Activated CD4-positive, alpha-beta T cell treated with anti-CD3 and anti-CD28 coated beads, Interleukin-2, amount 50 U/mL, for 1 hour (primary cell): ENCODE measurements at places on chromosomes 7 and 10.

DNA sequence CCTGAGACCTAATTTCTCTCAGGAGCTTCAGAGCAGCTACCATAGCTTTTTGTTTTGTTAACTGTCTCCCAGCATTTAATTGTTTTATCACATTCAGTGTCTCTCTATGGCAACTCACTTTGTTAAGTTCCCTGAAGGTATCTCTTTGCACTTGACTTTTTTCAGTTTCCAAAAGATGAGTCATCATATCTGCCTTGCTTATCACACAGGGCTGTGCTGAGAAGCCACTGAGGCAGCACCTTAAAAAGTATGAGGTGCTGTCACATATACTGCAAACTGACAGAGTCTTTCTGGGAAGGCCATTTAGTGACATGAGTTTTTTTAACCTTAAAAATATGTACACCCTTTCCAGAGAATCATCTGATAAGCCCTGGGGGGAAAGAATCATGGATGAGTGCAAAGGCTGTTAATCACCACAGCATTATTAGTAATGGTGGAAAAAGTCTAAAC is 56.8 kb downstream of the PPP1R3C start:
- DNase-seq: no peak

- no peak for DNase-seq
Observed at GRCh38 chr7:111103678-111104274, 12.8 kb downstream of the LRRN3 start.

- no peak for DNase-seq
Observed at GRCh38 chr7:30070052-30070451, 41.8 kb downstream of the PLEKHA8 start.

DNA sequence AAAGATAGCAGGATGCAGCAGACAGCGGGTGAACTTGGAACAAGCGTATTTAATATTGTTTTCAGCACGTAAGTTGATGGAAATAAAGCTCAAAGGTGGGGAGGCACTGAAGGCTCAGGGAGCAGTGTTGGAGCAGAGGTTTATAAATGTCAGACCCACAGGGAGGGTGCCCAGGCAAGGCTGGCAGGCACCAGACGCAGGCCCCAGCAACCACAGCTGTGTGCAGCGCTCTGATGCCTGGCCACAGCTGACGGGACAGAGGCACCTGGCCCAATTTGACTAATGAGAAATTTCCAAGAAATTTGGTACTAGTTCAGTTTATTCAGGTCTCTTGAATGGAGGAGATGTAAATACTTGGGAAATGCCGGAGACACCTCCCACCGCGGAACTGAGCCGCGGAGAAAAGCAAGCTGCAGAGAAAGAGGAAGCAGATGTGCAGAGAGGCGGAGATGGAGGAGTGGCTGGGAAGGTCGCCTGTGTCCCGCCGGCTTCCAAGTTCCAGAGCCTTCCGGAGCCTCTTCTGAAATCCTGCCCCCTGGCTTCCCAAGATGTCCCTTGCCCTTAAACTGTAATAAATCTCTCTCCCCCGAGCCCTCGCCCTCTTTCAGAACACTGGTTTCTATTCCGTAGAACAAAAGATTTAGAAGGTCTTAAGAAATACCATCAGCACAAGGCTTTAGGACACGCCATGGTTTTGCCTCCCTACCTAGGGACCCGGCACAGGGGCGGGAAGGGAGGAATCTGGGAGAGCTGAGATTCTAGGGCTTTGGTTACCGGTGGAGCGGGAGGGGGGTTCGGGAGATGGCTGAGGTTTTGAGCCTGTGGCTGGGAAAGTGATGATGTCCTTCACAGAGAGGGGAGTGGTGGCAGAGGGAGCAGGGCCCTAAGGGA is 38.4 kb upstream of the PLXNA4 start:
- DNase-seq: no peak

- no peak for DNase-seq
Observed at GRCh38 chr10:97019213-97019844, 166.4 kb downstream of the SLIT1 start.

DNA sequence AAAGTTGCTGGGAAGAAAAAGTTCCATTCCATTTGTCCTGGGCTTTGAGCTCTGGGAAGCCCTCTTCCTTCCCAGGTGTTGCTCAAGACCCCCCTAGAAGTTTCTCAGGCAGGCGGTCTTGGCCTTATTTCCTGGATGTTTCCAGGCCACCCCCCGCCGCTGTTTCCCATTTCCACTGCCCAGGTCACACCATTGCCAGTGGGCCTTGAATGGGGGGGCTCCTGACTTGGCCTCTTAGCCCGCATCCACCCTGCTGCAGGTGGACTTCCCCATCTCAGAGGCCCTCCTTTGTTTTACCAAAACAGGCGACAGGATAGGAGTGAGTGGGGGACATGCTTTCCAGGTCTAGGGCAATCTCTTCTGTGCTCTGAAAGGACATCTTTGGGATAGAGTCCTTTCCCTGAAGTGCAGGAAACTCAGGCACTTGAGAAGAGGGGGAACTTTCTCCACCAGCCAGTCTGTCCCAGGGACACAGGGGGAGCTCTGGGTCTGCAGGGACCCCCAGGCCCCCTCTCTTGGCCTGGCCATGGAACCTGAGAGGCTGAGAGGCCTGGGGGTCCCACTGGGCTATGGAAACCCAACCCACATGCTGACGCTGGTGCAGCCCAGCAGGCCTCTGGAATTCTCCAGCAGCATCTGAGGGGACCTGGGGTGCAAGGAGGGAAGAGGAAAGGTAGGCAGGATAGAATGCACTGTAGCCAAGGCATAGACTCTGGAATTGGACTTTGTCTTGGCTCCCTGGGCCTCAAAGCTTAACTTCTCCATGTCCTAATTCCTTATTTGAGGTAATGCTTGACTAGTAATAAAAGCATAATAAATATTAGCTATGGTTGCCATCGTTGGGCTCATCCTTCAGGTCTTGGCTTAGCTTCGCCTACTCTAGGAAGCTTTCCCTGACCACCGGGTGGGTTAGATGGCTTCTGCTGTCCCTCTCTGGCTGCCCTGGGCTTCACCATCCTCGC is 17.6 kb downstream of the NEURL1 start:
- no peak for DNase-seq

GRCh38 chr7:99468336-99468918 is 2.5 kb upstream of the ATP5MF start:
- no peak for DNase-seq

DNA sequence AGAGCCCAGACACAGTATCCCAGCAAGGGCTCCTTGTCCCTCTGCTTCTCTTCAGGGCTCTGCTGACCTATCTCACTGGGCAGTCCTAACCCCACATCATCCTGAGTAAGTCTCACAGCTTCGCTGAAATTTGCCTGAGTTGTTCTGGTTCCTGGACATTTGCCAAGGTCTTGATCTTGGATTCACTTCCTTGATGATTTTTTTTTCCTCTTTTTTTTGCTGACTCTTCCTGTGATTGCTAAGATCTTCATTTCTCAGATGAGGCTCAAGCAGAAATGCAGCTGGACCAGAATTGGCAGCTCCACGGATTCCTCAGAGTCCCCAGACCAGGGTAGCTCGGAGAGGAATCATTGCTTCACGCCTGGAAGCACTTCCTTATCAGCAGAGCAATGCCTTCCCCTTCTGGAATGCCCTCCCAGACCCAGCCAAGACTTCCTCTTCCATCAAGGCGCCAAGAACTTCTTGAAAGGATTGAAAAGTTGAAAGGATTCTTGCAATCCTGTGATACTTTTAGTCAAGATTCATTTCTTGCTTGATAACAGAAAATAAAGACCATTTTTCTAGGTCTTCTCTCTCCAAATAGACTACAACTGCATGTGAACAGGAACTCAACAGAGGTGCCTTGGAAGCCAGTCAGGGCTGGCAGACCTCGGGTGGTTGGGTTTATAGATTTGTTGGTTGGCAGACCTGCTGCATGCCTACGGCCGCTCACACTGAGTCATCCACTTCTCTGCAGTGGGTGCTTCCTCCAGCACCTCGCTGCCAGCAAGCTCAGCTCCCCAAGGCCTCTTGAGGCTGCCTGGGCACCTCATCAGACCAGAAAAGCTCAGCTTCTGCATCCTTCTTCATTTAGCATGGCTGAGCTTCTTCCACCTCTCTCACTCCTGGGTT is 8.8 kb upstream of the AFAP1L2 start:
- no peak for DNase-seq

DNA sequence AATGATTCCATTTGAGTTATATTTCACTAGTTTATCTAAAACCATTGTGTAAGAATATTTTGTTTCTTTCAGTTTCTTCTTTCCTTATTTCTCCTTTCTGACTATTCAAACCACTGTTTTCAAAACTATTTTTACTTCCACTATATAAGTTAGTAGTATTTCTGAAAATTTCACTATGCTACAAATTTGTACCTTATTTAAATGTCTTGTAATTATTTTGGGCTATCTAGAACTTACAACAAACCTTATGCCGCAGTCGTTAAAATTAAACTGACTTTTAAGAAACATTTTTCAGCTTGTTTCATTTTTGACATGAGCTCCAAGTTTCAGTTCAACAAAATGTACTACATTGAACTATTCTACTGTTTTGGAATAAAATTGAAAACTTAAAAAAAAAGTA is 1.8 kb downstream of the TFEC start:
- DNase-seq: no peak

DNA sequence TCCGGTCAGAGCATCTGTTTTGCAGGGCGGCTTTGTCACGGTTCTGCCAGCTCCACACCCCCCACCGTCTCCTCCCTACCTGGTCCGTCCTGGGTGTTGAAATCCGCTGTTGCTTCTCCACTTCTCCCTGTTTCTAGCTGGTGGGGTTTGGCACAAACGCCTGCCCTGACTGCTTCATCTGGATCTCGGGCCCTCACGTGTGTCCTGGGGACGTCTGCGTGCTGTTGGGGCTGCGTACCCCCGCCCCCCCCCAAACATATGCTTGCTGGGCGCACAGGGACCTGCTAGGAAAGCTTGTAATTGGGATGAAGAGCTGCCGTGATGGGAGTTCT is 11.3 kb downstream of the AMZ1 start:
- no peak for DNase-seq

- DNase-seq: no peak
Observed at GRCh38 chr7:28208506-28208905, 27.9 kb upstream of the JAZF1 start.

DNA sequence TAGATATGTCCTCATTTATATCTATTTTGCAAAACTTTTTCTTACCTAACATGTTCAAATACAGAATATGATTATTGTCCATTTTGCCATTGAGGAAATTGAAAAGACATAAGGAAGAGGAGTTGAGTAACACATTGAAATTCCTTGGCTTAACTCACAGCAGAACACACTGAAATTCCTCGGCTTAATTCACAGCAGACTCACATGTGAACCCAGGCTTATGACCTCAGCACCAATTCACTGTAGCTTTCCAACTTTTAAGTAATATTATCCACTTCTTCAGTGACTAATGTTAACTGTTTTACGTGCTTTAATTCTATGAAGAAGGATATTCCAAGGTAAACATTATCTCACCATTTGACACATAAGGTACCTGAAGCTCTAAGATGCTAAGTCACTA is 597.5 kb upstream of the PFKP start:
- no peak for DNase-seq

DNA sequence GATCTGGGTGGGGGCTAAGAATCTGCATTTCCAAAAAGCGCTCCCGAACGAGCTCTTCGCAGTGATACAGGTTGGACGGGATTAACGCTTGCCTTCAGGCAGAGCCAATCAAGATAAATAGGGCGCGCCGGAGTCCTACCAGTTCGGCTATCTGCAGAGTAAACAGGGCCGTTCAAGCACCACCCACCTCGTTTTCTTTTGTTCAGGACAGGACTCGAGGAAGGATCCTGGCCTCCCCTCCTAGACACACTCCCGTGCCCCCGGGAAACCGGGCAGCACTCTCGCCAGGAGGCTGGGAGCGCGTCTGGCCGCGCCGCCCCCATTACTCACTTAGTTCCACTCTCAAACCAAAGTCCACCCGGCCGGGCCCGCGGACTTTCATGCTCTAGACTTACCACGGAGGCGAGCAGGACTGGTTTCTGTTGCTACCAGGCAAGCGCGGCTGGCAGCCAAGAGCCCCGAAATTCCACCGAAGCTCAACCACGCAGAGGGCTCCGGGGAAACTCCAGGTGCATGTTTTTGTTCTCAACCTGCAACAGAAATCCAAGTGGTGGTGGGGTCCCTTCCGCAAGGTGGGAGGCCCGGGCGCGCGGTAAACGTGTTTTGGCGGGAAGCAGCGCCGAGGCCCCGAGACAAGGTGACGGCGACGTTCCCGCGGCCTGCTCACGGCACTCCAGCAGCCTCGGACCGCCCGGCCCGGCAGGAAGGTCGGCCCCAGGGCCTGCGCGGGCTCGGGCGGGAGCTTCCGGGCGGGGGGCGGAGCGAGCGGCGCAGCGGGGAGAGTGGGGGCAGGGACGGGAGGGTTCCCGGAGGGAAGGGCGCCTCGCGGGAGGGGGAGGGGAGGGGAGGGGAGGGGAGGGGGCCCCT is 12.7 kb downstream of the HNRNPF start:
- DNase-seq: peak; percentile 55

DNA sequence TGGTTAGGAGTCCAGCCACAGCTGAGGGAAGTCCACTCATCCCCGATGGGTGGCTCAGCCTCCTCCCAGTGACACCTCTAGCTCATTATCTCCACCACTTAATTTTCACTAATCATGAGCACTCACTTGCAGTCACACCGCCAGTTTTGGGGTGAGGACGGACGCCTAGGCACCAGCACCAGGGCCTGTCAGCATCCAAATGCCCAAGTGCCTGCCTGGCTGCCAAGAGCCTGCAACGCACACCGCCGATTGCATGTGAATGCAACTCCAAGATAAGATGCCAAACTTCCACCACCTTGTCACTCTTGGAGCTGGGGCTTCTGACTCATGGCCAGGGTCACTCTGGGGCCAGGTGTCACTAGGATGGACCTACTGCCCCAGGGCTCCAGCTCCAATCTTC is 24.4 kb upstream of the SMARCD3 start:
- DNase-seq: no peak

DNA sequence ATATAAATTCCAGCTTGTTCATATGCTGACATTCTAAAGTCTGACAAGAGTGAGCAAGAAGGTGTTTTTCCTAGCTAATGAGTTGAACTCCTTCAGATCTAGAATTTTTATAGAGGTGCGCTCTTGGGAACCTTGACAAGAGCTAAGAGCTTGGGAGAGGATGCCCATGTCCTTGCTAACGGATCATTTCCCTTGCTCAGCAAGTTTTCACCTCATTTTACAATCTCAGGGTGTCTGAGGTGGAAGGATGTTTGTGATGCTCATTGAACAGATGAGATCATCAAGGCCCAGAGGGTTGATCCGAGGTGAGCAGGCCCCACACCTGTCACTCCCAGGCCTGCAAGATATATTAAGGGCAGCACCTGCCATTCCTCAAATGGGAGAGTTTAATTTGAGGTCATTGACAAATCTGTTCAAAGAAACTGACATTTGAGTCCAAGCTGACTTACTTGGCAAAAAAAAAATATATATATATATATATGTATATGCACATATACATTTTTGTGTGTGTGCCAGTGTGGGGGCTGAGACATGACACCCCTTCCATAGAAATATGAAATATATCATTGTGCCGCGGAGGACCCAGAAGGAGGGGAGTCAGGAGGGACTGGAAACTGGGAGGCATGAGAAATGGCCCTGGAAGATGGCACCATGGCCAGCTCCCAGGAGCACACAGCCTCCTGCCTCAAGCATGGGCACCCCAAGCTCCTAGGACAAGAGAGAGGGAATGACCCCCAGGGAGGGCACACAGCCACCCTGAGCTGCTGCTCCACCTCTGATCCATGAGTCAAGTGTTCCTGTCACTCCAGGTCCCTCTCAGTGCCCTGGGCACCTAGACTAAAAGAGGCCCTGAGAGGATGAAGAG is 17.3 kb upstream of the TMEM72 start:
- no peak for DNase-seq
